ENCODE measurements at places on chromosomes 3 and 15.

DNA sequence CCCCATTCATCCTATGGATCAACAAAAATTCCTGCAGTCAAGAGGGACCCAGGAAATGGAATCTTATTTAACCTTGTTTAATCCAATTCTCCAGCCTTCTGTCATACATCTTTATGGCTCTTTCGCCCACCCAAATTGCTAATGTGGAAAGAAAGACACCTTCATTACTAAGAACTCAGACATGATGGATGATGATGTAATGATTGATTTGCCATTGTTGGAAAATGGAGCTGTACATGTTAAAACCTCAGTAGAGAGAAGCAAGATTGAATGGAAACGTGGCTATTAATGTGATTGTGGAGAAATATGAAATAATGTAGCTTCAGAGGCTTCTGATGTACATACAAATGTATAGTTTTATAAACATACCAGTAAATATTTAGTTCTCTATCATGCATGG is 15.7 kb upstream of the PTPRG start:
- DNase-seq, result no peak

- no peak for DNase-seq
Observed at GRCh38 chr3:48427630-48427962, 2.3 kb downstream of the PLXNB1 start.

GRCh38 chr3:105863608-105864007 is 5.2 kb downstream of the CBLB start:
- no peak for DNase-seq

DNA sequence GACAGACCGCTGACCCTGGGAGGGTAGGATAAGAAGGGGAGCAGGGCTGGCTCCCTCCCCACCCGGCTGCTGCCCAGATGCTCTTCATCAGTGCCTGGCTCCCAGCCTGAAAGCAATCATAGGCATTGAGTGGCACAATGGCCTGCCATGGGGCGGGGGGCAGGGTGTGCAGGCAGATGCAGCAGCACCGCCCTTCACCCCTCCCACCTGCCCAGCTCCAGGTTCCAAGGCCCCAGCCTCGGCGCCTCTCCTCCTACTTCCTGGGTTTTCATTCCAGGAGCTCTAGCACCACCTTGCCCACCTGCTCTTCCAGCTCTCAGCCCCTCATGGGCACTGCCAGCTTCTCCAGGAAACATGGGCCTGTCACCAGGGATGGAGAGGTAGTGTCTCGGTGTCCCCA is 101.7 kb downstream of the MEGF11 start:
- no peak for DNase-seq

DNA sequence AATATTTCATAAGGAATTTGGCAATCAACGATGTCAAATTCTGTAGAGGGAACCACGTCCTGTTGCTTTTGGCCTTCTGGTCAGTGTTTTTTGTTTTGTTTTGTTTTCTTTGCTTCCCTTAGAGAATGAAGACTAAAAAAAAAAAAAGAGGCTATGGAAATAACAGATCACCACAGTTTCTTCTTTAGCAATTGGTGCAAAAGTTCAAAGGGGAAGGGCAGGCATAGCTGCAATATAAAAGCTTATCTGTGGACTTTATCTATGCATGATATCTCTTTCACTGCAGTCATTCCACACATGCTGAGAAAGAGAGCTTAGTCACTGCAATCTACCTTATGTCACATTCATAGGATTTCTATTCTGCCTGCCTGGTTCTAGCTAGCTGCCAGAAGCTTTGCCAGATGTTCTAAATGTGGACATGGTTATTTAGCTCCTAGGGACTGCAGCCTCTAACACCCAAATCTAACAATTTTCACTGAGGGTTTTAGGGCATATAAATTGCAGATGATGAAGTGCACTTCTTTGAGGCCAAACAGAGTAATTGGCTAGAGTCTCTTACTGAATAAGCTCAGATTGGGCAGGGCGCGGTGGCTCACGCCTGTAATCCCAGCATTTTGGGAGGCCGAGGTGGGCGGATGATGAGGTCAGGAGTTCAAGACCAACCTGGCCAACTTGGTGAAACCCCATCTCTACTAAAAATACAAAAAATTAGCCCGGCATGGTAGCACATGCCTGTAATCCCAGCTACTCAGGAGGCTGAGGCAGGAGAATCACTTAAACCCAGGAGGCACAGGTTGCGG is 637.2 kb downstream of the NTRK3 start:
- no peak for DNase-seq

DNA sequence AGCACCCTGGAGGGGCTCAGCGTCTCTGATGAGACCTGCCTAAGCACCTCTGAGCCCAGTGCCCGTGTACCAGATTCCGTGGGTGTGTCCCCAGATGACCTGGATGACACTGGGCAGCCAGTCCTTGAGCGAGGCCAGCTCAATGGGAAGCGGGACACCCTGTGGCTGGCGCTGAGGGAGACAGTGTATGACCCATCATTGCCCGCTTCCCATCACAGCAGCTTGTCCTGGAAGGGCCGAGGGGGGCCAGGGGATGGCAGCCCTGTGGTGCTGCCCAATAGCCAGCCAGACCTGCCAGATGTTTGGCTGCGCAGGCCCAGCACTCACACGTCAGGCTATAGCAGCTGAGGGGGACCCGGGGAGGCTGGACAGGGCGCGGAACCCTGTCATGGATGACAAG is 12.0 kb downstream of the DISP2 start:
- no peak for DNase-seq

DNA sequence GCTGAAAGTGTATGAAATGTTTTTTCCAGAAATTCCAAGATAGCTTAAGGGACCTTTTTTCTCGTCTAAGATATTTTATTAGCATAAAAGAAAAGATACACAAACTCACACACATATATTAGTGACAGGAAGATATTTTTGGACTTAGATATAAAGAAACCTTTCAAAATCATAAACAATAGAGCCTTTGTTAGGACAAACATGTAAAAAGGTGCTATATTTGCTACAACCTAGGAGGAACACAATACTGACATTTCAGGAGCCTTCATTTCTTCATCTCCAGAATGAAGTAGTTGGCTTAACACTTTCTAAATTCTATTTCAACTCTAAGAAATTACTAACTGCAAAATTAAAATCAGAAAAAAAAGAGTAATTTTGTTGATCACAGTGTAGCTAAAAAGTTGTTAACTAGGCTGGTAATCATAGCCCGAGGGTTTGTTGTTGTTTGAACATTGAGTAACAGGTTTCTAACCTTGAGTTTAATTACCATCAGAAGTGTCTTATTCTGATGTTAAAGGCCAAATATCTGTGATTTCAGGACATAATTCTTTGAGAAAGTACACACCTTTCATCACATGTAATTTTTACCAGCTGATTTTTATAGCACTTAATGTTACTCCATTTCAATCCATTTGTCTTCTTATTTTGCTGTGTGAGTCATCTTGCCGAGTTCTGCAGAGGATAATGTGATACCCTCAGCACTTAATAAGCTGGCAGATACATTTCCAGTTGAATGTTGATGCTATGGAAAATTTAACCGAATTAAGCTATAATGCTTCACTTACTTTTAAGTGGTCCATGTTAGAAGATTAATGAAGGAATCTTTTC is 97.3 kb downstream of the MBNL1 start:
- DNase-seq, result no peak

GRCh38 chr3:109161487-109162123 is 25.1 kb downstream of the C3orf85 start:
- no peak for DNase-seq

- DNase-seq, result no peak
Observed at GRCh38 chr3:135168822-135169221, 373.8 kb downstream of the EPHB1 start.

DNA sequence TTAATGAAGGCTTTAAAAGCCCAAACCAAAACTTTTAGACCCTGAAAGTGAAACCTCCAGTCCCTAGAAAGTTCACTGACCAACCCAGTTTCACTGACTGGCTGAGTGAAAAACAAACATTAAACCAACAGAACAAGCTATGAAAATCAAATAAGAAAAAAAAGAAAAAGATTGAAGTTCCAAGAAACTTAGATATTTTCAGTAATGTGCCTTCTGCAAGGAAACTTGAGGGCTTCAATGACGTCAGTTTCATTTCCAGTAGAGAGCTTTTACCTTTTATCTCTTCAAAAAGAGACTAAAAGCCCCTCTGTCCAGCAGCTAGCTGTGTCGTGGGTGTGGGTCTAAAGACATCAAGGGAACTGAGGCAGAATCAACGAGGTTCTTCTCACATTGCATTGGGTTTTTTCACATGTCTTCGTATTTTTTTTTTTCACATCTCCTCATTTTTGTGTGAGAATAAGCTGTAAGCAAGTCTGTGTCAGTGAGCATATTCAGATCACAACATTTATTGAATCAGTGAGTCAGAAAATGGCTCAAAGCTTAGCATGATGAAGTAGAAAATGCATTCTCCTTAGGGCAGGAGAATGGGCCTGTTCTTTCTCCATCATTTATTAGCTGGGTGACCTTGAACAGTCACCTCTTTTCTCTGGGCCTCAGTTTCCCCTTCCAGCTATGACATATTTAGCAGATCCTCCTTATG is 54.8 kb upstream of the BCL6 start:
- no peak for DNase-seq

GRCh38 chr3:172373912-172374311 is 74.3 kb downstream of the GHSR start:
- no peak for DNase-seq

GRCh38 chr15:72887376-72887775 is 103.8 kb upstream of the ADPGK start:
- DNase-seq, result no peak

- no peak for DNase-seq
Observed at GRCh38 chr15:48627260-48627940, 18.1 kb downstream of the FBN1 start.

DNA sequence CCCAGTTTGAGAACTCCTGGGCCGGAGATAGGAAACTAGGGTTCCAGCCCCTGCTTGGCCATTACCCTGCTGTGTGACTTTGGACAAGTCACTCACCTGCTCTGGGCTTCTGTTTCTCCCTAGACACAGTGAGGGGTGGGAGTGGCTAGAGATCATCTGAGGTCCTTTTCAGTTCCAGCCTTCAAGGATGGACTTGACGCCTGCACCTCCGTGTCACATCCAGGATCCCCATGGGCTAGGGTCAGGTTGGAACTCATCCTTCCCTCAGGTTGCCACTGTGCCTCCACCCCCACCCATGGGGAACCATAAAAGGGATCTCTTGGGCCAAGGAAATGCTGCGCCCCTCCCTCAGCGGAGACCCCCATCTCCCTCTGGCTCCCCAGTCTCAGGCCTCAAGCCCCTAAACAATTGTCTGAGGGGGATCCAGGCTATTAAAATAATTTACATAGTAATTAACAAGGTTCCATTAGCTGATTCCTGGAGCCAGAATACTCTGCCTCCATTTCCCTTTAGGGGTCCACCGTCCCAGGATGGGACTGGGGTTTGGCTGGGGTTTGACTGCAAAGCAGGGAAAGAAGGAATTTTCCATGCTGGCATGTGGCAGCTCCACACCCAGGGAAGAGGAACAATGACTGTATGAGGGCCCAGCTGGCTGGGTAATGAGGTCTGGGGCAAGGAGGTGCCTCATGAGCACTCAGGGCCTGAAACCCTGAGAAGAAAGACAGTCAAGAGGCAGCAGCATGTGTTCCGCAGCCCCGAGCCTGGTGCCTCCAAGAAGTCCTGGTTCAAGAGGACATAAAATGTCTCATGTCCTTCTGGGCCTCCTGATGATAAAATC is 177.7 kb downstream of the SMAD6 start:
- no peak for DNase-seq

DNA sequence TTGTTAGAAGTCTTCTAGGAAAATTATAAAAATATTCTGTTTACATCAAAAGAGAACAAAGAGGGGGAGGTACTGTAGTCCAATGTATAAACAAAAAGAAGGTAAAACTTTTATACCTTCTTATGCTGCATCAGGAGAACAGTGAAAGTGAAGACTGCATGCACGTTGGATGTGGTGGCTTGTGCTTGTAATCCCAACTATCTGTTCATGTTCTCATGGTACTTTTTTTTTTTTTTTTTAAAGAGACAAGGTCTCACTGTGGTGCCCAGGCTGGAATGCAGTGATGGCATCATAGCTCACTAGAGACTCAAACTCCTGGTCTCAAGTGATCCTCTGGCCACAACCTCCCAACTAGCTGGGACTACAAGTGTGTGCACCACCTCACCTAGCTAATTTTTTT is 4.2 kb downstream of the SEC62 start:
- no peak for DNase-seq

- no peak for DNase-seq
Observed at GRCh38 chr3:25823314-25823713, 33.4 kb downstream of the OXSM start.

GRCh38 chr3:188571531-188572095 is 417.7 kb downstream of the LPP start:
- no peak for DNase-seq

GRCh38 chr3:42711491-42712343 is 9.1 kb upstream of the HHATL start:
- DNase-seq, result no peak

- DNase-seq, result no peak
Observed at GRCh38 chr15:39165020-39165706, 415.7 kb upstream of the THBS1 start.

- DNase-seq, result no peak
Observed at GRCh38 chr3:4656626-4657328, 163.6 kb downstream of the ITPR1 start.

- no peak for DNase-seq
Observed at GRCh38 chr3:194620196-194620595, 13.0 kb downstream of the TMEM44 start.

GRCh38 chr3:31462050-31462569 is 70.6 kb upstream of the STT3B start:
- peak; percentile 11 for DNase-seq

- DNase-seq, result no peak
Observed at GRCh38 chr3:167941234-167941995, 154.3 kb downstream of the GOLIM4 start.

DNA sequence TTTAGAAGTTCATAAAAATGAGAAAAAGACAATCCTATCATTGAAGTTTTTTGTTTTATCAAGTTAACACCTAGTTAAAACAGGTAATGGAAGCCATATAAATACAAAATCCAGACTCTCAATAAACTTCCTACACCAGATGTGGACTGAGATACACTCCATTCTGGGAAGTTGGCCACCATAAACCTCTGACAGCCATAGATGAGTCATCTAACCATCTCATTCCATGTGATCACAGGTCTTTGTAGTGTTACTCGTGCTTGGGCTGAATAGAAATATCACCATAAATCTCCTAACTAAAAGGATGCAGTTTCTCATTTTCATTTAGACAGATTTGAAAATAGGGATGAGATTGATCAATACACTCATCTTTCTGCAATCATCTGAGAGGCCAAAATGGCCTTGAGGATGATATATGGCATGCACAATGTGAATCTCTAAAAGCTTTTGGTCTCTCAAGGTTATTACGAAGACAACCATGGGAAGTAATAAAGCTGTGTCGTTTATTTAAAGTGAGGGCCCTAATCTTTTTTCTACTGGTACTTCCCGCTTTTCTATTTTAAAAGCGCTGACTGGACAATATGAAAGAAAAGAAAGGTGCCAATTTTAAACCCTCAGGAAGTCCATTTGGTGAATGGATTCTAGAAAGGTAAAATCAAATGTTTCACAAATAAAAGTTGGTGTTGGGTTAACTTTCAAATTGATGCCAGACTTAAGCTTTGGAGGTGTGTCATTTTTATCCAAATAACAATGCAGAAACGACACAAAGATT is 155.5 kb downstream of the POLR2M start:
- DNase-seq, result no peak

GRCh38 chr3:197598404-197598980 is 42.7 kb upstream of the BDH1 start:
- no peak for DNase-seq

GRCh38 chr3:54963641-54964040 is 35.8 kb upstream of the LRTM1 start:
- DNase-seq, result no peak

All from stimulated activated CD8-positive, alpha-beta memory T cell treated with anti-CD3 and anti-CD28 coated beads, Interleukin-12 subunit alpha, Interleukin-12 subunit beta, amount 100 ng/mL, for 1 hour (primary cell).